ENCODE measurements at places on chromosomes 2 and 18.
A peak's percentile ranks its signal among the peaks of the same experiment; 100 is the strongest.

DNA sequence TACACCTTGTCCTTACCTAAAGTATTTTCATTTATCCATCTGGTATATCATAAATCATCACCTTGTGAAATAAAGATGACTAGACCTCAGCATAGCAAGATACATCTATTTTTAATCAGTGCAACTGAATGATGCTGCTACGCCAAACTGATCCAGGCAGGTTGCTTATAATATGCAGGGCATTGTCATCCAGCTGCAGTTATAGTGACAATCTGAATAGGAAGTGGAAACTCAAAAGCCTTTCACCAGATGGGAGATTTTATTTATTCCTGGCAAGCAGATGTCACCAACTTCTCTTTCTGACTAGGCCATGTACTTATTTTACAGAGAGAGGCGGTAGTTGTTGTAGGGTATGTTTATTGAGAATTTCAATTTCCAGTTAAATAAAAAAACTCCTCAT lies 747.3 kb downstream of the ADCYAP1 start:
- no peaks in the 10 kb centered on the region for H3K4me1 ChIP-seq
- H3K27me3 ChIP-seq: peaks cover 14% of the 10 kb centered on the region
- no peaks in the 10 kb centered on the region for H3K36me3 ChIP-seq
- no peak overlapping the region for H3K27ac ChIP-seq
- H3K4me3 ChIP-seq: no peak overlapping the region
- DNase-seq: no peak

DNA sequence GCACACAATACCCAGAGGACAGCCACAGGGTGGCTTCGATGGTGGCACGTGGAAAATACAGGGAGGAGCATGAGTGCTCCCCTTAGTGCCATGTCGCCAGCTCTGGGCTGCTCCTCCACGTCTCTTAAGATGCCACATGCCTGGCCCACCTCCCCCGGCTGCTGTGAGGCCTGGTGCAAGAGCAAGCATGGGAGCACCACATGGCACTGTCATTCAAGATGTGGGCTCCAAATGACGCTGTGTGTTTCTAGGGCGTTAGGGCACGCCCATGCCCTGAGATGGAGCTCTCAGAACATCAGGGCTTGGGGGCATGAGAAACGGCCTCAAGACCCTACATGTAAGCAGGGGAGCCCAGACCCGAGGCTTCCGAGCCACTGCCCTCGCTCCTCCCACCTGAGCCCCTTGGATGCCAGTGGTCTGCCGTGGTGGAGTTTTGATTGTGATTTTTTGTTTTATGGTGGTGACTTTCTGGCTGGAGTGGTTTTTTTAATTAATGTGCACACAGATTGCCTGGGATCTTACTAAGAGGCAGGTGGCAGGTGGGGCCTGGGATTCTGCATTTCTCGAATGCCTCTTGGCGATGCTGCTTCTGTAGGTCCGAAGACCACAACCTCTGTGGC lies 239.3 kb downstream of the GBX2 start:
- no peak overlapping the region for H3K4me3 ChIP-seq
- no peak overlapping the region for H3K27ac ChIP-seq
- H3K4me1 ChIP-seq: no peaks in the 10 kb centered on the region

DNA sequence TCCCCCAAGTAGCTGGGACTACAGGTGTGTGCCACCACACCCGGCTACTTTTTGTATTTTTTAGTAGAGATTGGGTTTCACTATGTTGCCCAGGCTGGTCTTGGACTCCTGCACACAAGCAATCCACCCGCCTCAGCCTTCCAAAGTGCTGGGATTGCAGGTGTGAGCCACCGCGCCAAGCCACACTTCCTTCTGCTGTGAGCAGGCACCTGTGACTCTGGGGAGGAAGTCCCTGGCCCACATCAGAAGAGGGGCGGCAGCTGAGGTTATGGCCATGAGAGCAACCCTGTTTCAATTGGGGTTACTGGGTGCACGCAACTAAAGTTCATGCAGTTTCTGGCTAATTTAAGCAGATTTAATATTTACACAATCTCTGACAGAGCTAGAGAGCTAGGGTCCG lies 91.0 kb downstream of the PLB1 start:
- no peak for DNase-seq
- no peaks in the 10 kb centered on the region for H3K27me3 ChIP-seq
- no peaks in the 10 kb centered on the region for H3K36me3 ChIP-seq

DNA sequence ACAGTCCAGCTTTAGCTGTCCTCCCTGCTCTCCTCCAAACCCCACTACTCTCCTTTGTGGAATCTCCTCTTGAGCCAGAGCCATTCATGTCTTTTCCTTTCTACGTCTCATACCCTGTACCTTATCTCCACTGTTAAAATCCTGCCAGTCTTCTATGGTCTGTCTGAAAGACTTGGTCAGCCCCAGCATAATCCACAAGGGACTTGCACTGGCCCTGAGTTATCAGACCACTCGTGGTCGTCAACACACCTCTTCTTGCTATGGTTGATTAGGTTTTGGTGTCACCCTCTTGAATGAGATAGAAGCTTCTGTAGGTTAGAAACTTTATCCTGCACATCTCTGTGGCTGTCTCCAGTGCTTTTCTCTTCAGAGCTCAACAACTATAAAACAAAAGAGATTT lies 56.8 kb downstream of the MYO1B start:
- H3K36me3 ChIP-seq: no peaks in the 10 kb centered on the region
- no peak overlapping the region for H3K4me3 ChIP-seq
- H3K4me1 ChIP-seq: no peaks in the 10 kb centered on the region
- no peaks in the 10 kb centered on the region for H3K27me3 ChIP-seq
- no peak overlapping the region for H3K27ac ChIP-seq

DNA sequence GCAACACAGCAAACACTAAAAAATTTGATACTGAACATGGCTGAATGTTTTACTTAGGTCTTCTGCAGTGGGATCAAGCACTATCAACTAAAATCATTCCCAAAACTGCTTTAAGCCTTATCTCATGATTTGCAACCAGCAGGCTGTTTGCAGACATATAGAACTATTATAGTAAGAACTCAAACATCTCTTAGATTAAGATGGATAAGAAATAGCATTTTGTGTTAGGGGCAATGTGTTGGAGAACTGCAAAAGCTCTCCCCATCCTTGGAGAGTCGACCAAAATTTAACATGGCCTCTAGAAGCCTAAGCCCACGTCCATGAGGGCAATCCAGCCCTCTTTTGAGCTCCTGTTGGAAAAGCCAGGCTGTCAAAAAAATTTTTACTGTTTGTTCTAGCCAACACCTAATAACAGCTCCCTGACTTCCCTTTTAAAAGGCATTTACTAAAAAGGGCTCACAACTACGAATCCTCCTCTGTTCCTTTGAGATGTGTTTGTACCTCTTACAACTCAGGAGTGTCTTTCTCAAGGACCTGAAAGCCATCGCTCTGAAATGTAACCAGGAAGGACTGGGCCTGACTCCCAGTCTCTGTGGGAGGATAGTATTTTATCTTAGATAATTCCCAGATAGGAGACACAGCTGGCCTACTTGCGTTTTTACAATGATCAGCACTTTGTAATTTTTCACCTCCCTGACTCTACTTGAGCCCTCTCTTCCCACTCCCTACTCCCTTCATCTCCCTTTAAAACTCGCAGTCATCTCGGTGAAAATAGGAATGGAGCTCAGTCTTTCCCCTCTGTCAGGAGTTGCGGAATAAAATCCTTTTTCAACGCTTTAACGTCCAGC lies 1.4 kb downstream of the KRCC1 start:
- no peaks in the 10 kb centered on the region for H3K27me3 ChIP-seq
- peaks cover 25% of the 10 kb centered on the region for H3K4me1 ChIP-seq
- peak overlapping the region; percentile 95 for H3K4me3 ChIP-seq
- DNase-seq: no peak
